ENCODE measurements at places on chromosomes 2 and 18. TPM values are rescaled to one million over a fixed set of nuclear protein-coding genes. Genes with fewer than 3 reads are reported as not detected.

The TFCP2L1 gene
- total RNA-seq, result 73.0 TPM

The C1QL2 gene
- total RNA-seq, result not detected

The POLR1B gene
- total RNA-seq, result 13.8 TPM

The HTR2B gene
- 0.14 TPM for total RNA-seq

- DNase-seq, result no peak
Measured at GRCh38 chr2:201500534-201500933, 49.0 kb downstream of the STRADB start.

- DNase-seq, result no peak
Measured at GRCh38 chr18:80143881-80144280, 34.8 kb downstream of the ADNP2 start.

- DNase-seq, result no peak
Measured at GRCh38 chr2:240786355-240786841, 33.6 kb downstream of the KIF1A start.

GRCh38 chr2:96100893-96101304 lies 15.5 kb downstream of the ADRA2B start:
- no peak for DNase-seq

DNA sequence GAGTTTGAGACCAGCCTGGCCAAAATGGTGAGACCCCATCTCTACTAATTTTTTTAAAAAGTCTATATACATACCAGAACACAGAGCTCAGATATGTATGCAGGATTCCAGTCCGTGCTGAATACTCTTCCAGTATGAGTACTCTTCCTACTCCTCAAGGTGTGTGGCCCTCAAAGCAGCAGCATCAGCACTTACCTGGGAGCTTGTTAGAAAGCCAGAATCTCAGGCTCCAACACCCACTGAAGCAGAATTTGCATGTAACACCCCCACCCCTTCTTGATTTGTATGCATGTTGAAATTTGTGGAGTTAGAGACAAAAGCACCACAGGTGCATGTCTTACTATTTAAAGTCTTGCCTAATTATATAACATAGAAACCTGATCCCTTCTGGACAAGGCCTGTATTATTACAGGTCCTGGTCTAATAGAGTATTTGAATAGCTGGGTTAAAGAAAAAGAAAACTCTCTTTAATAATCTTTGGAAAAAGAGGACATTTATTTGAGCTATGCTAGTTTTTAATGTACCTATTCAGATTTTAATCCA lies 50.3 kb upstream of the NFE2L2 start:
- no peak for DNase-seq

- no peak for DNase-seq
Measured at GRCh38 chr2:217438821-217439220, 564.0 kb downstream of the TNS1 start.

DNA sequence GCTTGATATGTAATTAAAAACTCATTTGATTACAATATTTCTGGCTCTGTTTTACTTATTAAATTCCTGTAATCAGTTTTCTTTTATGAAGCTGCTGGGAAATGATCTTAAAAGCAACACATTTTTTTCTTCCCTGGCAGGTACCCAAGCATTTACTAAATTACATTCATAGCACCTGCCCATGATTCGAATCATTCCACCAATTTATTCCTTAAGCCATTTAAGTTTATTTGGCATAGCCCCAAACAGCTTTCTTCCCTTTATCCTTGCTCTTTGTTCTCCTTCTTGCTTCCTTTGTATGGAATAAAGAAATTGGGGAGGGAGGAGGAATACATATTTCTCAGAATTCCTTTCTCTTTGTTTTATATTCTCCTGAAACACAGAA lies 241.3 kb downstream of the AGPS start:
- no peak for DNase-seq

Measured in mucosa of gallbladder (tissue), 1 donor.